ENCODE measurements at places on chromosomes 5 and 9.

GRCh38 chr5:179061025-179061424 lies 852 bp downstream of the ZNF354C start:
- DNase-seq, result no peak

- DNase-seq, result peak; percentile 79
Observed at GRCh38 chr9:101791938-101792337, 53.5 kb upstream of the GRIN3A start.

DNA sequence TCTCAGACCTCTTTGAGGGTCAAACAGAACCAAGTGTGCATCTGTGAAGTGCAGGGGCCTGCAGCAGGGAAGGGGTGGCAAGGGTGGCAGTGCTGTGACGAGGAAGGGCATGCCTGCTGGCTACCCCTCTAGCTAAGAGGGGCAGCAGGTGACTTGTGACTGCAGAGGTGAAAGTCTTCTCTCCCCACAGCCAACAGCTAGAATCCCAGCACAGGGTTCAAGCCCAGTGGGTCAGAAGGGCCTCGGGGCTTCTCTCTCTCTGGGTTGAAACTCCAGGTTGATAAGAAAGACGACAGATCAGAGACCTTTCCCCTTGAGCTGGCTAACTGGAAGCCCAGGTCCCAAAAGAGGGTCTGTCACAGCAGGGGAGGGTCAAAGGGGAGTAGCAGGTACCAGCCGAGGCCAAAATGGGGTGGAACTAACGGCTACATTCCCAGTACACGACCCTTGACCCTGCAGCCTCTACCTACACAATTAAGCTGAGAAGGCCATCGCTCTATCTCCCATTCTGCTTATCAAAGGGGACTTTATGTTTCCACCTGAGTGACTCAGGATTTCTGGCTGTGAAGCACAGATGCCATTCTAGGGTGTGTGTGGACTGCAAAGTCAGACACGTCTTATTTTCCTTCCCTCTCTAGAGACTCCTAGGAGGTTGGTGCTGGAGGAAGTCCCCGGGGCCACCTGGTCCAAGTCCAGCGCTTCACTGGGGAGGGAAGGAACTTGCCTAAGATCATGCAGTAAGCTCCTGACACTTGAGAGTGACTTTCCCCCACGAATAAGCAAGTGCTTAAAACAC lies 14.6 kb downstream of the ANKS6 start:
- DNase-seq, result no peak

- DNase-seq, result no peak
Observed at GRCh38 chr5:67173959-67174358, 22.6 kb downstream of the CD180 start.

GRCh38 chr5:87079219-87079618 lies 188.5 kb upstream of the RASA1 start:
- DNase-seq, result no peak

DNA sequence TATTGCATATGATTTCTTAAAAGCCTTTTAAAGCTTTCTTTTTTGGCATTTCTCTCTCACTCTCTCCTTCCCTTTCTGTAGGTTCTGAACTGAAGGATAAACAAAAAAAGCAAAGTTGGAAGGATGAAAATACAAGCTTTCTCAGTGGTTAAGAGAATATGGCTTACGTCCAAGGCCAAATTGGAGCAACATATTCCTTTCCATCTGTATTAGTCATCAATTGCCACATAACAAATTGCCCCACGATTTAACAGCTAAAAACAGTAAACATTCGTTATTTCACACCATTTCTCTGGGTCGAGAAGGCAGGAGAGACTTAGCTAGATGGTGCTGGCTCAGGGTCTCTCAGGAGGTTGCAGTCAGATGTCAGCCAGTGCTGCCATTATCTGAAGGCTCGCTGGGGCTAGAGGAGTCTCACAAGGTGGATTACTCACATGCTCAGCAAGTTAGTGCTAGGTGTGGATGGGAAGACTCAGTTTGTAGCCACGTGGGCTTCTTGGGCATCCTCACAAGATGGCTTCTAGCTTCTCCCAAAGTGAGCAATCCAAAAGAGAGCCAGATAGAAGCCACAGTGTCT lies 2.0 kb upstream of the ROR2 start:
- DNase-seq, result no peak

GRCh38 chr5:1330847-1331831 lies 13.8 kb downstream of the CLPTM1L start:
- no peak for DNase-seq

DNA sequence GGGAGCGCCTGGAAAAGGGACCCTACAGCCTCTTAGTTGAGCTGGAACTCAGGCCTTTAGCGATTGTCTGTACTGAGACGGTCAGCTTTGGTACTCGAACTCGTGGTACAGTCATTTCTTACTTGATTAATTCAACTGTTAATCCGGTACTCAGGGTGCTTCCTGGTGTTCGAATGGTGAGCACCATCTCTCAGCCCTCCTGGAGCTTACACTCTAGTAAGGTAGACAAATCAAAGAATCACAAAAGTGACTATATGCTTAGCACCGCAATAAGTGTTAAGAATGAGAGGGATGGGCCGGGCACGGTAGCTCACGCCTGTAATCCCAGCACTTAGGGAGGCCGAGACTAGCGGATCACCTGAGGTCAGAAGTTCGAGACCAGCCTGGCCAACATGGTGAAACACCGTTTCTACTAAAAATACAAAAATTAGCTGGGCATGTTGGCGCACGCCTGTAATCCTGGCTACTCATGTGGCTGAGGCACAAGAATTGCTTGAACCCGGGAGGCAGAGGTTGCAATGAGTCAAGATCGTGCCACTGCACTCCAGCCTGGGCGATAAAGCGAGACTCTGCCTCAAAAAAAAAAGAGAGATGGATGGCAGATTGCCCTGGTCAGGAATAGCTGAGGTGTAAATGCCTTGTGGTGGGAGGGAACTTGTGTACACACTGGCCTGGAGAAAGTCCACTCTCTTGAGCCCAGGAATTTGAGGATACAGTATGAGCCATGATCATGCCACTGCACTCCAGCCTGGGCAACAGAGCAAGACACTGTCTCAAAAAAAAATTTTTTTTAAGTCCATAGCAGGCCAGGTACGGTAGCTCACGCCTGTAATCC lies 981 bp downstream of the TCOF1 start:
- no peak for DNase-seq

- no peak for DNase-seq
Observed at GRCh38 chr5:89445106-89445745, 562.2 kb upstream of the MEF2C start.

GRCh38 chr9:134621558-134622110 lies 20.0 kb upstream of the COL5A1 start:
- no peak for DNase-seq

- no peak for DNase-seq
Observed at GRCh38 chr5:91176288-91177016, 206.7 kb downstream of the ARRDC3 start.

- peak; percentile 8 for DNase-seq
Observed at GRCh38 chr9:18477121-18477660, 3.2 kb downstream of the ADAMTSL1 start.

All from retina (tissue), 1 donor.